ENCODE measurements at places on chromosomes 2 and 18.

DNA sequence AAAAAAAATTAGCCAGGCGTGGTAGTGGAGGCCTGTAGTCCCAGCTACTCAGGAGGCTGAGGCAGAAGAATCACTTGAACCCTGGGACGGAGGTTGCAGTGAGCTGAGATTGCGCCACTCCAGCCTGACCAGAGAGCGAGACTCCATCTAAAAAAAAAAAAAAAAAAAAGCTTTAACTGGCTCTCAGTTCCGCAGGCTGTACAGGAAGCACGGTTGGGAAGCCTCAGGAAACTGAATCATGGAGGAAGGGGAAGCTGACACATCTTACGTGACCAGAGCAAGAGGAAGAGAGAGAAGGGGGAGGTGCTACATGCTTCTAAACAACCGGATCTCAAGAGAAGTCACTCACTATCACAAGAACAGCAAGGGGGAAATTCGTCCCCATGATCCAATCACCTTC, 505.6 kb upstream of the SLC8A1 start:
- DNase-seq, result no peak

GRCh38 chr18:44736664-44737380, 56.1 kb downstream of the SETBP1 start:
- no peak for DNase-seq

DNA sequence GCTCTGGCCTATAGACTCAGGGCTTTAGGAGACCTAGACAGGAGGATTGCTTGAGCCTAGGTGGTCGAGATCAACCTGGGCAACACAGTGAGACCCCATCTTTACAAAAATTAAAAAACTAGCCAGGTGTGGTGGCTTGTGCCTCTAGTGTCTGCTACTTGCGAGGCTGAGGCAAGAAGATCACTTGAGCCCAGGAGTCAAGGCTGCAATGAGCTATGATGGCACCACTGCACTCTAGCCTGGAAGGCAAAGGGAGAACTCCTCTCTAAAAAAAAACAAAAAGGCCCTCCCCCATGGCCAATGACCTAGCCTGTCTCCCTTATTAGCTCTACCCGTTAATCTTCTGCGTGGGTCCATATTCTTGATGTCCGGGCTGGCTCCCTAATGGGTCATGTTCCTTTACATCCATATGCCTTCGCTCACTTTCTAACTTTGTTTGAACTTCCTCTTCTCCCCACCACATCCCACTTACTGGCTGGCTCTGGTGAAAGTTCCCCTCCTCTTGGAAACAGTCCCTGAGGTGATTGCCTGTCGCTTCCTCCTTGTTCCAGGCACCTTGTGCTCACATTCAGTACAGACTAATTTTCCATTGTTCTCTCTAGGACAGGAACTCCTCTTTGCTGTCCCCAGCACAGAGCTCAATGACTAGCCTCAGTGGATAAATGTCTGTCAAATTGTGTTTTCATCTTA, 103.0 kb downstream of the AFF3 start:
- DNase-seq, result no peak

DNA sequence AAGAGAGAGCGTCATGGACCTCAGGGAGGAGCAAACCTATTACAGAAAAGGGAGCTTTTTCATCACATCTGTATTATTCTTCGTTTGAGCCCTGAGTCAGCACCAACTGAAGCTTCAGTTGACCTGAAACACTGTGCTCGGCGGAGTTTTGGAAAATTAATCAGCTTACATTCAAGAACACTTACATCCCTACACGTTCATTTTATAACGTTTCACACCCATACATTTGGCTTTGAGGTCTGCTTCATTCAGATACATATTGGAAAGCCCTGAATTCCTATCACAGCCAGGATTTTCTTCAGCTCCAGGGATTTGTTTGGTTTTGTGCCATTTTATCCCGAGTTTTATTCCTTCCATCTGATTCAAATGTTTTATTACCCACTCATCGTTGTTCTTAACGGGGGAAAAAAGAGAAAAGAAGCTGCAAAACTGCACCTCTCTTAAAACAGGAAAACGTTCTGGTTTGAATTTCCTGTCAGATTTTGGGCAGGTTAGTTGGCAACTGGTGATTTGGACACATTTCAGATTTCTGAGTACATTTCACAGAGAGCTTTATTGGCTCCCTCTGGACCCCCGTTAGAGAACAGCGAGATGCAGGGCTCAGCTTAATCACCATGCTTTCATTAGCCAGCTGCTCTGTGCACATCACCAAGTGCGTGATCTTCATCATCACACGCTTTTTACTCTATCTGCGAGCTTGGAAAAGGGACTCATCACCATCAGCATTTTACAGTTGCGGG, 88.8 kb downstream of the CDC42EP3 start:
- DNase-seq, result no peak

DNA sequence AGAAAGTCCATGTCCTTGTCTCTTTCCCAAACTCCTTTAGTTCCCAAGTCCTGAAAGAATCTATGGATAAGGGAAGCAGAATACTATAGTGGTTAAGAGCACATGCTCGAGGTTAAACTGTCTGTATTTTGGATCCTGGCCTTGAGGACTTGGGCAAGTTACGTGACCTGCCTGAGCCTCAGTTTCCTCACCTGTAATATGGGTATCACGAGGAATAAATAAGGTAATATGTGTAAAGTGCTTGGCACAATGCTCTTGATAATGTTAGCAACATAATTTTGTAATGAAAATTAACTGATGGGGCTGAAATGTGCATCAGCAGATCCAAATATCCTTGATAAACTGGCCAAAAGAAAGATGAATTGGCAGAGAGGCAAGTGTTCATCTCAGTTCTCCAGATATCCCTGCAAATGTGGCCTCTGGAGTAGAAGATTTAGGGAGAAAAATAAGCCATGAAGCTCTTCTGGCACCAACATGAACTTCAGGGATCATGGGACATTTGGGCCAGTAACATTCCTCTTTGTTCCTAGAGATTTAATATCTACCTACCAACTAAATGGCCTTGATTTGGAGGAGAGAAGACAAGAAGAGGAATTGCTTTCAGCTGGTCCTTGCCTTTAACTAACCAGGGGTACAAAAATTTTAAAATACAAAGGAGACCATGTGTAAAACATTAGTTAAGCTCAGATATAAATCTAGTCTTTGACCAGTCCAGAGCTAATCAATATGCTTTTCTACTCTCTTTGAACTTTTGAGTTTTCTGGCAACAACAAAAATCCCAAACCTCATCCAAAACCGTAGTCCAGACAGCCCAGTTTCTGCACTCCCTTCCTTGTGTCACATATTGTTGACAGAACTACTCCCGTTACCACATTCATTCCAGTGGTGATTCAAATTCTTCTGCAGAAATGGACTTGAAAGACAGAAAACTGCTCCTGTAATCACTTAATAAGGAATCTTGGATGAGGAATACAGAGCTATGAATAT, 52.7 kb upstream of the EML4 start:
- DNase-seq, result no peak

- DNase-seq, result no peak
These were observed 272.4 kb downstream of the FIGN start for GRCh38 chr2:163463411-163463810.

- DNase-seq, result no peak
These were observed 2.7 kb downstream of the ESPNL start for GRCh38 chr2:238102865-238103264.

- no peak for DNase-seq
These were observed 78.8 kb downstream of the BCL2 start for GRCh38 chr18:63240531-63241316.

GRCh38 chr2:239549711-239550255, 149.0 kb upstream of the HDAC4 start:
- DNase-seq, result no peak

DNA sequence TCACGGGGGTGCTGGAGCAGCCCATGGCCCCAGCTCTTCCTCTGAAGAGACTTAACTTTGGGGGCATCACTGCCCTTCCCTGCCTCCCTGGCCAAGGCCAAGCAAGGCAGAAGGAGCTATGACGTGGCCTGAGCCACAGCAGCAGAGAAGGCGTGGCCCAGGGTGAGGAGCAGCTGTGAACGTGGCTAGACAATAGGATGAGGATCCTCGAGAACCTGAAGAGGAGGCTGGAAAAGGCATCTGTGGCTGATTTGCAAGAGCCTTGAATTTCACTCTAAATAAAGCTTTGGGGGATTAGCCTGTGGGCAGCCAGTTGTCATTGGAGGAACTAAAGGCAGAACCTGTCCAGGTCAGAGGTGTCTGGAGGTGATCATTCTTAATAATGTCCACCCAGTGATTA, 652.9 kb upstream of the ID2 start:
- no peak for DNase-seq

DNA sequence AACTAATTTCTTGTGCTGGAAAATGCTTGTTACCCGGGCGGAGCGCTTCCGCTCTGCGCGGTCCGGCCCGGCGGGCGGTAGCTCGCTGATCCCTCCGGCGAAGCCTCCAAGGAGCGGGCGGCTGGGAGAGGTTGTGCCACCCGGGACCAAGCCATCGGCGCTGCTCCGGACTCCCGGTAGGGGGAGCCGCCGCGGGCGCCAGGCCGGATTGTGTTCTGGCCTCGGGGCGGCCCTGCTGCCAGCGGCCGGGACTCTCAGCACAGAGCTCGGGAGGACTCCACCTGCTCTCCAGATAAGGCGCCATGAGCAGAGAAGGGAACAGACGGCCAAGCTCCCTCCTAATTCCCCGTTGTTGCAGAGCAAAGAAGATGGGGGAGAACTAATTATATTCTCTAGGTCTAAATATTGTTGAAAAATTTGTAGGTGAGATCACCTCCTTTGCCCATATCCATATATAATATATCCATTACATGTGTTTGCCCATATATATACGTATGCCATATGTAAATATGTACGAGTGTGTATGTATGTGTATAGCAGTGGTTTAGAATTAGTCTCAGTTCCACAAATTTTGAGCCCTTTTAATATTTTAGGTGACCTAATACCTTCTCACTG, 13.8 kb upstream of the SATB2 start:
- DNase-seq, result no peak

DNA sequence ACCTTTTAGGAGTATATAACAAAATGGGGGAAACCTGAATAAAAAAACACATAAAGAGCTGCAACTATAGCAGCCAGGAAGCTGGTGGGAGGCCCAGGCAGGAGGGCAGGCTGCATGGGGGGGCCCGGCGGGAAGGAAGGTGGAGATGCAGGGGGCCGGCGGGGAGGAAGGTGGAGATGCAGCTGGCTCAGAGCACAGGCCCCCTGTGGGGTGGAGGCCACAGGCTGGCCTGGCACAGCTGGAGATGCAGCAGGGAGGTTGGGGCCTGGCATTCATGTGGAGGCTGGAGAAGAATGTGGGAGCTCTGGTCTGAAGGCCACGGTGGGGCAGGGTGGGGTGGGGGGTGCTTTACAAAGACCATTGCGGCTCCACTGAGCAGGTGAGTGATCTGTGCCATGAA, 31.4 kb downstream of the FAM228A start:
- DNase-seq, result no peak

GRCh38 chr2:188068093-188068492, 223.6 kb upstream of the GULP1 start:
- DNase-seq, result no peak

- no peak for DNase-seq
These were observed 75.3 kb upstream of the DDX18 start for GRCh38 chr2:117738991-117739839.

- DNase-seq, result no peak
These were observed 2.4 kb downstream of the GLI2 start for GRCh38 chr2:120738117-120738516.

GRCh38 chr2:86204458-86204857, 5.2 kb downstream of the MRPL35 start:
- no peak for DNase-seq

- DNase-seq, result no peak
These were observed 94.2 kb downstream of the NEB start for GRCh38 chr2:151640087-151640486.

GRCh38 chr18:49768051-49768391, 45.3 kb downstream of the ACAA2 start:
- no peak for DNase-seq

DNA sequence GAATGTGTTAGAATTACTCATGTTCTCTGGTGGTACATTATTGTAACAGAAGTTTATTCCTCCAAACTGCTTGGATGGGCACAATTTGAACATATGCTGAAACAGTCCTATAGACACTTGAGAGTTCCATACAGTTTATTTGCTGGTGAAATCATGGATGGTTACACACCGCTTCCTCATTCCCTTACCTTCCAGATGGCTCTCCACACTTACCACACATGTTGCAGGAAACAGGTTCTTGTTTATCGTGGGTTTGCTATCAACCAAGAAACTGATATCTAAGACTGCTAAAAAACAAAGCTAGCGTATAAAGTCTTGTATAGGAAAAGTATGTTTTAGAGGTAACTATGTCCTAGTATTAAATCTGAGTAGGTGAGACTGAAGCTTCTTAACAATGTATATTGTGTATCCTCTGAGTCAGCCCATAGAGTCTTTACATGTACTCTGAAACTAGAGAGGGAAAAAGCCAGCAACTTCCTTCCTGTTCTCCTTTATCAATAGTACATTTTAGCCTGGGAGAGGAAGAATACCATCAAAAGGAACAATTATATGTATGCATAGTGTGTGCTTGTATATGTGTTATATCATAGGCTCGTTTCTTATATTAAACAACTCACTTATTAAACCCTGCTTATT, 313.1 kb downstream of the PLCL1 start:
- DNase-seq, result no peak

DNA sequence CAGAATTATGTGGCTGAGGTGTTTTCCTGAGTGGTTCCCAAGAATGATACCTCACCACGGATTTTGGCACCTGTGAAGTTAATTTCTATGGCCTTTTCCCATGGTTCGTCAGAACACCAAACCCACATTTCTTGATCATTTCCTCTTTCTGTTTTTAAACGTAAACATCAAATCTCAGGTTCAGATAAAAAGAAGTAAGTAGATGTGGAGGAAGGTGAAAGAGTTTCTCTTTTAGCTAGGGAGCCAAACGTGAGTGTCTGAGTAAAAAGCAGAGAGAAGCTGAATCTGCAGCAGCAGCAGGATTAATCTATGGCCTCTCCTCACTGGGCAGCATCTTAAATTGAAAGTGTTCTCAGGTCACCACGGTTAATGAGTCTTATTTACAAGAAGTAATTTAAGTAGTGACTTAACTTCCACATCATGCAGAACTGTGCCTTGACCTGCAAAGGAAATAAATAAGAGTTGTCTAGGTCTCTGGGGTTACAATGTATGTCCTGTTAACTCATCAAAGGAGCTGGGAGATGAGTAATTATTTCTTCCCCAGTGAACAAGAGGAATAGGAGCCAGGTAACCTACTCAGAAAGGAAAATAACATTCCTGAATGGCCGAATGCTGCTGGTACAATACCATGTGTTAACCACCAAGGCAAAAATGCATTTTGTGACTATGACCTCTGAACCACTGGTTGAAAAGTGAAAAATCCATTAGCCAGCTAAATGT, 139.6 kb upstream of the NETO1 start:
- DNase-seq, result no peak

GRCh38 chr2:65549631-65550030, 117.2 kb upstream of the SPRED2 start:
- DNase-seq, result no peak

GRCh38 chr2:47058003-47058931, 96.8 kb downstream of the STPG4 start:
- DNase-seq, result no peak

GRCh38 chr2:200129721-200130462, 174.5 kb downstream of the MAIP1 start:
- no peak for DNase-seq

Data from NCI-H1436 treated with DMSO at 0.1 percent for 48 hours (cell line).